ENCODE measurements at places on chromosomes 16 and 17.

- DNase-seq = no peak
These were observed 11.7 kb upstream of the SPATA32 start for GRCh38 chr17:45273551-45273957.

DNA sequence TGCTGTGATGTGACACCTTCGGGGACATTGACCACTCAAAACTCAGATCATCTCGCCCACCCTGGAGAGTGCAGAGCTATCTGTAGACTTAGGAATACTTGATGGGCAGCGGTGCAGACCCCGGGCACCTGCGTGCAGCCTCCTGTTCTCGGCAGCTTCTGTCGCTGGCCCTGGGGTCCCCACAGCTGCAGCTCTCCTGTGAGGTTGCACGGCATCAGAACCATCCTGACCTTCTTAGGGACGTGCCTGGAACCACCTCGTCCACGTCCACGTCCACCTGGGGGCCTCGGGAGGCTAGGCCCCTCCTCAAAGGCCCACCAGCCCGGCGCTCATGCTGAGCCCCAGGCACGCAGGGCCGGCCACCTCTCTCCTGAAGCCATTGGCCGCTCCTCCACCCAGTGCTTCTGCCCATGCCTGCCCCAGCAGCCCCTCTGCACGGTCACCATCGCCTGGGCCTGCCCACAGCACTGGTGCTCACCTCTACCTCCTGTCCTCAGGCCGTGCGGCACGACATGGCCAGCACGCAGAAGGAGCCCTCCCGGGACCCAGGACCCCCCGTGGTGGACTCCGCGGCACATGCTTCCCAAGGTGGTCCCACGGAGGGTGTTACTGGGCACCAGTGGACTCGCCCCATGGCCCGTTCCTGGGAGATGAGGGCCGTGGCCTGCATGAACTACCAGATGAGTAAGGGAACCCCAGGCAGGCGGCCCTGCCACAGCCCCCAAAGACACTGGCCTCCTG, 2.3 kb upstream of the WFIKKN1 start:
- DNase-seq = no peak

DNA sequence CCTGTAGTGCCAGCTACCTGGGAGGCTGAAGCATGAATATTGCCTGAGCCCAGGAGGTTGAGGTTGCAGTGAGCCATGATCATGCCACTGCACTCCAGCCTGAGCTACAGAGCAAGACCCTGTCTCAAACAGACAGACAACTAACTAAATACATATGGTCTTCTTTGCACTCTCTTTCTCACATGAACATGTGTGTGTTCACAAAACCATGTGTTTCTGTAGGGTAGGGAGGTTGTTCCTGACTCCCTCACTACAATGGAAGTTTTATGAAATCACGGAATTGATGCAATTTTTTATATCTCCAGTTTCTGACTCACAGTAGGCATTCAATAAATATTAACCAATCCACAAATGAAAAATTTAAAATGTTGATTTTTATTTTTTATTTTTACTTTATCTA, 48.5 kb downstream of the ABHD15 start:
- no peak for DNase-seq

DNA sequence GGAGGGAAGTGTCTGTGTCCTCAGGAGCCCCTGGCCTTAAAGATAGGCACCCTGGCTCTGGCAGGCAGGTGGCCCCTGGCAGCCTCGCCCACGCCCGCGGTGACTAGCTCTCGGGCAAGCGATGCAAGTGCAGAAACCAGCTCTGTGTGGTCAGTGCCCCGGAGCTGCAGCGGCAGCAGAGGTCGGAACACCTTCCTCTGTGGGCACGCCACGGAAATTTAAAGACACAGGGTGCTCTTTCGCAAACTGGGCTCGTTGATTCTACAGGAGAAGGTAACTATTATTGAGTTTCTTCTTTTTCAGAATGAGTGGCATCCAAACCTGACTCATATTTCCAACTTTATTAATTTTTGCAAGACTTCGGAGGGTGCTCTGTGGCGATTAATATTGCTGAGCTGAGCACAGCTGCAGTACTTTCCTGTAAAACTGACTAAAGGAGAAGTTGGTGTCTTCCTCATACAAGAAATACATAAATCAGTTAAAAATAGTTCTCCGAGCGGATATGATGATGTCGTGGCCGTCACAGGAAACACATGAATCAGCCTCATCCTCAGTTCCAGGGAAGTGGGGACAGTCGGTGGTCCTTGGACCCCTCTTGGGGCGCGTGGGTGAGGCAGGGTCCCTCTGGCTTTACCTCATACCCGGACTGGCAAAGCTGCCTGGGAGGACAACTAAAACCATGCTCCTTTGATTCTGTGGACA, 120.2 kb downstream of the METRNL start:
- peak; percentile 77 for DNase-seq

GRCh38 chr17:50769884-50770283, 2.6 kb upstream of the ANKRD40CL start:
- no peak for DNase-seq

DNA sequence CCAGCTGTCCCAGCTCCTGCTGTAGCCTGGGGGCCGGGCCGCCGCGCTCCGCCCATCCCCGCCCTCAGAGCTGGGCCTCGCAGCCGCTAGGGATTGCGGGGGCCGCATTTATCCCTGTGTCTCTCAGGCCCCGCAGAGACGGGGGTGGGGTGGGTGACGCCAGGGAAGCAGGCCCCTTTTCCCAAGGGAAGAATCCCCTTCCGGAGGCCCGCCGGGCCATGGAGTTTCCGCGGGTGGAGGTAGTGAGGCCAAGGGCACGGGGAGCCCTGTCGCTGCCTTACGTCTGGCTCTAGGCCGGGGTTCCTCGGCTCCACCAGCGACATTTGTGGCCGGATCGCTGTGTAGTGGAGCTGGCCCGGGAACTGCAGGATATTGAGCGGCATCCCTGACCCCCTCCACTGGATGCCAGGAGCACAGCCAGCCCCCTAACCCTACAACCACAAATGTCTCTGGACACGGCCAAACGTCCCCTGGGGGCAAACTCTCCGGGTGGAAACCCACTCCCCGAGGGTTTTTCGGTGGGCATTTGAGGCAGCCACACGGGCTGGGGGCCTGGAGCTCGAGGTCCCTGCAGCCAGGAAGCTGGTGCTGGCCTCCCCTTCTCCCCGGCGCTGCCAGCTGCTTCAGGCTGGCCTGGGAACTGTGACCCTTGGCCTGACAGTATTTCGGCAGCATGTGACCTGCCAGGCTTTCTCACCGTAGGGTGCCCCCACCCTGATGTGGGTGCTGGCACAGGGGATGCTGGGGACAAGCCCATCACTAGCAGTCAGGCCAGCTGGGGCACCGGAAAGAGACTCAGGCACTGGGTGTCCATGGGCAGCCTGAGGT, 12.0 kb upstream of the CD300A start:
- DNase-seq = peak; percentile 98

GRCh38 chr17:63277629-63278028, 168.5 kb downstream of the CYB561 start:
- DNase-seq = no peak

DNA sequence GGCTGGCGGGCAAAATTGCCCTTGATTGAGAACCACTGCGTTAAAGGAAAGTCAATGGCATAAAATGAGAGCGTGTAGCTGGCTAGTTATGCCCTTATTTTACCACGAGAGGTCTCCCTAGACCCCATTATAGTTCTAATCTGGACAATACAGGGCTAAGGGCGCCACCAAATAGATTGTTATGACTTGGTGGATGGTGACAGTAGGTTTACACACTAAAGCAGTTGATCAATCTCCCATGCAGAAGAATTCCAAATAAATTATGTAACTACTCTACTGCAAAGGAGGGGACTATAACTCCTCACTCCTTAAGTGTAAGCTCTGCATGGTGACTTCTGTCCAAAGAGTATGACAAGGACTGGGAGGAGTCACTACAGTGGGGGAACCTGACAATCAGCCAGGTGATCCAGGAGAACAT, 20.4 kb upstream of the YPEL2 start:
- no peak for DNase-seq

GRCh38 chr16:10728003-10728887, 15.4 kb upstream of the NUBP1 start:
- DNase-seq = no peak

GRCh38 chr17:39380144-39380543, 21.3 kb downstream of the FBXL20 start:
- no peak for DNase-seq

- DNase-seq = no peak
These were observed 148.7 kb upstream of the SDK2 start for GRCh38 chr17:73792994-73793393.

GRCh38 chr17:46124695-46125592, 68.3 kb downstream of the KANSL1 start:
- no peak for DNase-seq

GRCh38 chr16:3158026-3158509, 23.2 kb downstream of the ZNF213 start:
- no peak for DNase-seq

DNA sequence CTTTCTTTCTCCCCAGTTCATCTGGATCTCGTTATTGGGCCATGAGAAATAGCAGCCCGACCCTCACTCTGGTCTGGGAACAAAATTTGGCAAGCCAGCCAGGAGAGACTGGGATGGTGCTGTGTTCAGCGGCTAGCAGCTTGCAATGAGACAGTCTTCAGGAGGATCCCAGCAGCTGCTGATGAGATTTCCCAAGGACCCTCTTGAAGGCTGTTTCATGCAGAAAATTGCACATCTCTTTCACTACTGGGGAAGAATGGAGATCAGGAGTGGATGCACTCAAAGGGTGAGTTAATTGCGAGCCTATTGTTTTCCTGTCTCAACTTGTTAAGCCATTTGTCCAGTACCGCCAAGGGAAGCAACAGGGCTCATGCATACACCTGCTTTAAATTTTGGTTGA, 5.5 kb upstream of the COIL start:
- no peak for DNase-seq

DNA sequence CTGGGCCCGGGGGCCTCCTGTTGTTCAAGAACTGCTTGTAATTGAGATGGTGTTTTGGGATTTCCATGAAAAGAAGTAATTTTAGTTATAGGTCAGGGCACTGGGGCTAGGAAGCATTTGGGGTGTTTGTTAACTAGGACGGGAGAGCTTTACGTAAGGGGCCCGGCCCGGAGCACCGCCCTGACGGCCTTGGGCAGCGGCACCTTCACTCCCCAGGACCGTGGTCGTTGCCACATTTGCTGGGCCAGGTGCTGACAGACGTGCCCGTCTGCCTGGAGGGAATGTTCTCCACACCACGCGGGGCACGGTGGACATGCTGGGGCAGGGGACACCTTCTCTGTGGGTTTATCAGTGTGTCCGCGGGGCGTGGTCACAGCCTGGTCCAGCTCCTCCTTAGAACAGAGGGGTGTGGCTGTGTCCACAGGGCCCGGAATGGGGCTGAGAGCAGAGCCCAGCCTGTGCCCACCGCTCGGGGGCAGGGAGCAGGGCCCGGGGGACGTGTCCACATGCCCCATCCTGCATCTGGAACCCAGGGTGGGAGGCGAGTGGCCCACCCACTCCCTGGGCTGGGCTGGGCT, 57.7 kb downstream of the BAIAP2 start:
- DNase-seq = peak; percentile 42

GRCh38 chr16:20940871-20941635, 40.5 kb downstream of the LYRM1 start:
- no peak for DNase-seq

- DNase-seq = peak; percentile 73
These were observed at the start of gene P2RX1 for GRCh38 chr17:3915995-3916696. Gene P2RX1, minus strand, starts transcription at chr17:3916465. Its CDS starts 240 bp downstream, at chr17:3916225.

GRCh38 chr17:33169580-33170285, 123.4 kb downstream of the ASIC2 start:
- no peak for DNase-seq

DNA sequence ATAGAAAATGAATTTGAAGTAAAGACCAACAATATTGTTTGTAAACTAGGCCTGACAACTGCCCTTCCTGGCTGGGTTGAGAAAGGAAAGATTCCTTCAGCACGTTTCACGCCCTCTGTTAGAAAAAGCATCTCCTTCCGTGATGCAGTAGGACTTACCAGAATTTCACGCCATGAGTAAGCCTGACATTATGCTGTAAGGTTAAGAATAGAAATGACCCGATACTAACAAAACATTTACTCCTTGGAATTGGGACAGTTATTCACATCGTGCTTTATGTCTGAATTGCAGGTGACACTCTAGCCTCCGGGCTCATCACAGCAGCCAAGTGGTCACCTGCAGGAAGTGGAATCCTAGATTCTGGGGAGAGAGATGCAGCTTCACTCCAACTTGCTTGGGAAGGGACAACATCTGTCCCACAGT, 17.5 kb downstream of the MARCHF10 start:
- no peak for DNase-seq

- DNase-seq = no peak
These were observed 11.9 kb downstream of the TMEM94 start for GRCh38 chr17:75468291-75468754.

GRCh38 chr17:879546-880442, 97.6 kb downstream of the MRM3 start:
- peak; percentile 92 for DNase-seq

DNA sequence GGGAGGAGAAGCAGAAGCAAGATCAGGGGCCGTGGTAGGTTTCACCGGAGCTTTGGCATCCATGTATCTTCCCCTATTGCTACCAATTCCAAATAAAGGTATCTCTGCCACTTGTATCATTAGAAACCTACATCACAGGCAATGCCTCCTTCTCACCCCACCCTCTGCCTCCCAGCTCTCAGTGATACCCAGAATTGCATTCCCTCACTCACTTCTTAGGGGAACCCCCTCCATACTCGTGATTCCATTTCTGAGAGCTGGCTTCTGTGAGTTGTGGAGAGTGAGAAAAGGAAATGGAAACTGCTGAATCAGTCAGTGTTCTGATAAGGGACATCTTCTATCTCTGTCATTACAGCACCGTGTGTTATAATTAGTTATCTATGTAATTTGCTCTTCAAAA, 2.3 kb upstream of the CCL3 start:
- DNase-seq = no peak

GRCh38 chr17:50728881-50729765, 9.7 kb downstream of the LUC7L3 start:
- no peak for DNase-seq

DNA sequence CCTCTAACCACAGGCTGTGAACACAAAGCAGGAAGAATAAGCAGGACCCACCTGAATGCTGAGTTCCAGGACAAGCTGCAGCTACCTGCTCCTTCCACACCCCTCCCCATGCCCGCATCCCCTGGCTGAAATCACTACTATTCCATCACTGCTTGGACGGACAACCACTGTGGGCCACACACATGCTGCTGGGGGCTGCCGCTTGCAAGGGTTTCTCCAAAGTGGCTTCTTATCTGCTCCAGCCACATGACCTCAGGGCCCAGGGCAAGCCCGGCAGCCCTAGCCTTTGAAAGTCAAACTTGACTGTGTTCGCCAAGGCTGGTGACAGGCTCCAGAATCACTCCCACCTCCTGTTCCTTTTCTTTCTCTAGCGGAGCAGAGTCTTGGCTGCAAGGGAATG, 18.4 kb downstream of the FA2H start:
- DNase-seq = no peak

Data from upper lobe of left lung (tissue), 6 donors.